T-helper 9 cell (primary cell): ENCODE measurements at places on chromosomes 12 and 14.

- no peak for DNase-seq
Measured at GRCh38 chr12:10851243-10851858, 2.1 kb upstream of the PRR4 start.

DNA sequence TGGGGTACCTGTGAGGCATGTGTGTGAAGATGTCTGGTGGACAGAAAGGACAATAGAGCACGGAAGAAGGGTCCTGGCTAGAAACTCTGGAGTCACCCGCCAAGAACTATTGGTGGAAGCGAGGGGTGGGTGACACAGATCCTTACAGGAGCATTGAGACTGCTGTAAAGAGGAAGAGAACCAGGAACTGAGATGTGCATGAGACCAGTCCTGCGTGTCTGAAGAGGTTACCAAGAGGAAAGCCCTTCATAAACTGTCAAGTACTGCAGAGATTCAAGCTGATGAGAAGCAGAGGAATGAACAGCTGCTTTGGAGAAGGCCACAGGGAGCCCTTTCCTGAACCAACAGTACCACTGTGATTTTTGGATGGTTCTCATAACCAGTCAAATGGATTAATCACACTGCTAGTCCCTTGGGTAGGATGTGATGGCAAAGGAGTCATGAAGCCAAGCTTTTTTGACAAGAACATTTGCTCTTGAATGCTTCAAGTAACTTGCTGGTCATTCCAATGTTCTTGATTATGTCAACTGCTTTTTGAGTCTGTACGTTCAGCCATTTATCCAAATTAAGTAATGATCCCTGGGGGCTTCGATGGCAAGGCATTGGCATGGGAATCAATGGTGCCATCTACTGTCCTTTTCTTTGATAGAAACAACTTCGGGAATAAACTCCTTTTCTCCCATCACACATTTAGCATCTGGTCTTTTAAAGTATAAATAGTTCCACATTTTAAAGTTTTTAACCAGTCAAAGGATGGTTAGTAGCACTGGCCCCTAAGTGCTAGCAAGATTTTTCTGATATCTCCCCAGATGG is 42.9 kb downstream of the GPR135 start:
- DNase-seq = no peak

GRCh38 chr14:93040982-93041381 is 74.7 kb downstream of the ITPK1 start:
- no peak for DNase-seq

GRCh38 chr12:115507951-115508722 is 769.4 kb downstream of the MED13L start:
- no peak for DNase-seq

DNA sequence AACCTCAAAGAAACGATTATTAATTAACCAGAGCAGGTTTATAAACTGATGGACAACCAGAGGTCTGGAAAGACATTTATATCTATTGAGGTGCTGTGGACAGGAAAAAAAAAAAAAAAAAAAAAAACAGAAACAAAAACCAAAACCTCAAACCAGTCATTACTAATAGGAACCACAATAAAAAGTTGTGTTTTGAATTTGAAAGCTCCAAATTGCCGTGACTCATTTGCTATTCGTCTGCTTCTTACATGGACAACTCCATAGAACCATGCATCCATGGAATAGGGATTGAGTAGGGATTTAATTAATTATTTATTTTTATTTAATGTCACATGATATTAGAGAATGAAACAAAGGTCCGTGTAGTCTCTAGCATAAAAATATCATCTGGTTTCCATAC is 134.1 kb upstream of the SSTR1 start:
- no peak for DNase-seq
